ENCODE measurements at places on chromosomes 2 and 18. TPM values are rescaled to one million over a fixed set of nuclear protein-coding genes. Genes with fewer than 3 reads are reported as not detected.

The SIX3 gene
- 0.07 TPM for total RNA-seq

The VIL1 gene
- total RNA-seq: 0.26 TPM

The UGT1A8 gene
- total RNA-seq: 0.46 TPM

The SMAD2 gene
- total RNA-seq: 25.5 TPM

GRCh38 chr2:168030862-168031624 is 216.4 kb downstream of the STK39 start:
- DNase-seq: no peak

- DNase-seq: no peak
Observed at GRCh38 chr2:55137024-55137958, 87.0 kb upstream of the RTN4 start.

DNA sequence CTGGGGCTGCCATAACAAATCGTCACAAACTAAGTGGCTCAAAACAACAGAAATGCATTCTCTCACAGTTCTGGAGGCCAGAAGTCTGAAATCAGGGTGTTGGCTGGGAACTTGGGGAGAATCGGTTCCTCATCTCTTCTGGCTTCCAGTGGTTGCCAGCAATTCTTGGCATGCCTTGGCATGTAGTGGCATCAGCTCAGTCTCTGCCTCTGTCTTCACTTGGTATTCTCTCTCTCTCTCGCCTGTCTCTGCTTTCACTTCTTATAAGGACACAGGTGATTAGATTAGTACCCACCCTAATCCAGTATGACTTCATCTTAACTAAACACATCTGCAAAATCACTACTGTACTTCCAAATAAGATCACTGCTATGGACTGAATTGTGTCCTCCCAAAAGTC is 695.4 kb upstream of the ID2 start:
- DNase-seq: no peak

DNA sequence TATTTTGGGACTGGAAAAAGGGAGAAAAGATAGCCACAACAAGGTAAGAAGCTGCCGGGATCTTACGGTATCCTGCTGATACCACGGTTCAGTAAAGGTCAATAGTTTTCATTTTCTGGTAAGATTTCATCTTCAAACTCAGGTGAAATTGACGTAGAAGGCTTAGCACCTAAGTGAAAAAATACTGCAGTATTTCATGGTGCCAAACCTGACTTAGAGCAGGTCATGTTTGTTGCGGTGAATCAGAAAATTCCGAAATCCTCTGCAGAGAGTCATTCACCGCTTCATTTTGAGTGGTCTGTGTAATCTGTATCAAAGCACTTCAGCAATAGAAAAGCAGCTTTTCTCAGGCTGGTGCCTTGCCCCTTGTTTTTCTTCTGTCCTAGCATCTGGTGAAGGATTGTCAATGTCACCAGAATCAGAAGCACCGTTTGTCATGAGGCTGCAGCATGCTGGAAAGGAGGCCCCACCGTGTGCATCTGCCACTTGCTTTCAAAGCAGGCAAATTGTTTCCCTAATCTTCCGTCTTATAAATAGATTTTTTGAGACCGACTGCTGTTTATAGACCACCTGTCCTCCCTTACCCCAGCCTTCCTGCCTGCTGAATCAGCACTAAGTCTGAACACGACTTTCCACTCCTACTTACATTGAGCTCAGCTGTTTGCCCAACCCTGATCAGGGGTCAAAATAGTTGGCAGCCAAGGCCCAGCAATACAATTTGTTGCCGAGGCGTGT is 156.3 kb downstream of the EML6 start:
- no peak for DNase-seq

The FSHR gene
- not detected for total RNA-seq

The ANKRD62 gene
- total RNA-seq: not detected

The CCDC121 gene
- 2.7 TPM for total RNA-seq

The CYP26B1 gene
- total RNA-seq: 3.9 TPM

- no peak for DNase-seq
Observed at GRCh38 chr2:186968277-186968676, 119.3 kb upstream of the ZSWIM2 start.

GRCh38 chr18:57803103-57803969 is at the start of gene ATP8B1:
Gene ATP8B1 (minus strand): TSS chr18:57803315. CDS start chr18:57731807, 71,508 bp downstream.
- peak; percentile 96 for DNase-seq

DNA sequence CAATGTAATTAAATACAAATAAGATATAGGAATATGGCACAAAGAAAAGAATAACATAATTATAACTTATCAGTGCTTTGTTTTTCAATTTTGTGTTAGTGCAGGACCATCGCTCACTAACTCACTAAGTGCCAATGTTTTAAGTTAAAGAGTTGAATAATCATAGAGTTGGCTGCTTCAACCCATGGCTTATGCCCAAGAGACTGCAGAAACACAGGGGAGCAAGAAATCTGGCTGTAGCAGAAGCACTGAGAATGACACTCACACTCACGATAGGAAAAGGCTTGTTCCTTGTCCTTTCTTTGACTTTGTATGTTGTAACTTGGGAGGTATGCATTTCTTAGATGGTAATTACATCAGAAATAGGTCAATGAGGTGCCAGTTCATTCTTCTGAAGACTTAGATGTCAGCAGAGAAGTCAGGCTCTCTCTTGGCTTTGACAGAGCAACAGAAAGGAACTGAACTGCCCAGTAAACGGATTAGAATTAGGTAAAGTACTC is 852.2 kb downstream of the LRRTM4 start:
- DNase-seq: no peak

DNA sequence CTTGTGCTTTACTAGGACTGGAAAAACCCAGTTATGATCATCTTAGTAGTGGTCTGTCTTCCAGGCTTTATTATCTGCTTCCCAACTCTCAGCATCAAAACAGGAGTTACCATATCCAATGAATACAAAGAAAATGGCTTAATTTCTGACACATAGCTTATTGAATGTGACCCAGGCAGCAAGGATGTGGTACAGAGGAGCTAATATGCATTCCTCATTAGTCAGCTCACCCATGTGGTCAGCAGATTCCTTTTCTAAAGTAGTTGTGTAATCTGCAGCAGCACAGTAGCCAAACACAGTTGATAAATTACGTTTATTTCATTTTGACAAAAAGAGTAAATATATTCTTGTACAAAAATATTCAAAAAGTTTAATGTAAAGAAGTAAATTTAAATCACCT is 43.6 kb downstream of the TSPYL6 start:
- peak; percentile 60 for DNase-seq

The AMER3 gene
- not detected for total RNA-seq

DNA sequence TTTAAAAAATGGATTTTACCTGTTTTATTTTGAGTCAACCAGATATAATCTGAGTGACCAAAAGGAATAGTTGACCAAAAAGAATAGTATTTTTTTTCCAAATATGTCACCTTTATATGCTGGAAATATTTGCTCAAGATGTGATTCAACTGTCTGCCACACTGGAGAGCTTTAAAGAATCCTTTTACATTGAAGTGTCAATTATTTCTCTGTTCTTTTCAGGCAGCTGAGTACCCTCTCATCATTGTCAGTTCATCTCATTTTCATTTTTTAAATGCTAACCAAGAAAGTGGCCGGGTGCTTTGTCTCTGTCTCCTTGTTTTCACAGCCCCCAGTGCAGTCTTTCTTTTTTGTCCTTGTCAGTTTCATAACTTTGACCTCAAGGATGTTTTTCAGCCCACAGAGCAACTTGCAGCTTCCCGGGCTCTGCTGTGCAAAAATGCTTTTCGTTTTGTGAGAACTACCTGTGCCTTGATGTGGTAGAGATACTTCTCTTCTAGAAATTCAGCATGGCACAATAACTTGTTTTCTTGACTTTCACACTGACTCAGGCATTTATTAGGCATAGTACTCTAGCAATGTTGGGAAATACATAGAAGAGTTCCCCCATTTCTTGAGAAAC is 23.4 kb upstream of the CERS6 start:
- DNase-seq: no peak

Data from PC-3 (cell line).